ENCODE measurements at places on chromosomes 2 and 18.

GRCh38 chr2:188274274-188274673, 17.4 kb upstream of the GULP1 start:
- DNase-seq: no peak

GRCh38 chr2:163554864-163555263, 180.9 kb downstream of the FIGN start:
- no peak for DNase-seq

DNA sequence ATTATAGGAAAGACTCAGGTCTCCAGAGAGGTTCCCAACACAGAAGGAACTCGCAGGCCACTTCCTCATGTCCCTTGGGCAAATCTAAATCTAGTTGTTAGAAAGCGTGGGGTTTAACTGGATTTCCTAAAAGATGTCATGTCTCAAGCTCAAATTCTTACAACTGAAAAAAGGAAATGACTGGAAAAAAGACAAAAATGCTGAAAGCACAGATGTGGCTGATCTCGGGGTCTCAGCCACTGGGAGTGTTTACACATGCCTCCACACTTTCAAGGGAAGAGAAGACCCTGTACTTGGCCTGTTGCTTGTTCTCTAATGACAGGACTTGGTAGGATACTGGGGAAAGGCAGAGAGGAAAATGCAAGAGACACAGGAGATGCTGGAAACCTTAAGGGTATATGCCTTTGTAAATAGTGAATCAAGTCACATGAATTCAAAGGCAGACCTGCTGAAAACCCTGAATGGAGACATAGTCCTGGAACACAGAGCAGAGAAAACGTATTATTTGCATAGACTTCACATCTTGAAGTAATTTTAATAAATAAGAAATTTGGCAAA, 160.9 kb upstream of the MEIS1 start:
- DNase-seq: no peak

DNA sequence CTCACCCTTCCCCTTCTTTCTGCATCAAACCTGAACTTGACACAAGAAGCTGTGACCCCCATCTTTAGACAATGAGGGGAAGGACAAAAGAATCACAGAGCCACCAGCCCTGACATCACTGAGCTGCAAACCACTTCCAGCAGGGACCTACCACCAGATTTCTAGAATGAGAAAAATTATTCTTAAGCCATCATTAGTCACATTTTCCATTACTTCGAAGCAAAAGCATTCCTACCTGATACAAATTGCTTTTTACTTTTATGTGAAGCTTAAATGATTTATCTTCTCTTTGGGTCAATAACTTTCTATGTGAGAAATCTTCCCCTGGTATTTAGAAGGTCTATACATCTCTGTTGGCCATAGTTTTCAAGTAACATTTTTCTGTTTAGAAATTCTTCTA, 134.8 kb downstream of the TCF4 start:
- no peak for DNase-seq

DNA sequence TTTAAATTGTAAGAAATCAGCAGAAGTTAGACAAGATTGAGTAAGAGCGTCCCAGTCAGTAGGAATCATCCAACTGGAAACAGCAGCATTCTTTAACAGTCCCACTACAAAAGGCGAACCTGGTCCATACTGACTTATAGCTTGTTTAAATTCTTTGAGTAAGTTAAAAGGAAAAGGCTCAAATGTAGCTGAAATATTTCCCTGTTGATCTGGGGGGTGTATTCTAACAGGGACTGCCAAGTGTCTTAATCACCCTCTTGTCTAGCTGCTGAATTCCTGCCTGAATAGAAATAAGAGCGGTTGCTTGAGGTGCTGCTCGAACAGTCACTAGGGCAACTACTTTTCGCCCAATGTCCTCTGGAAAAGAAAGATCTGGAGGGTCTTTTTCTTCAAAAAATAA, 56.4 kb upstream of the FMNL2 start:
- no peak for DNase-seq
